ENCODE measurements at places on chromosomes 5 and 9.

DNA sequence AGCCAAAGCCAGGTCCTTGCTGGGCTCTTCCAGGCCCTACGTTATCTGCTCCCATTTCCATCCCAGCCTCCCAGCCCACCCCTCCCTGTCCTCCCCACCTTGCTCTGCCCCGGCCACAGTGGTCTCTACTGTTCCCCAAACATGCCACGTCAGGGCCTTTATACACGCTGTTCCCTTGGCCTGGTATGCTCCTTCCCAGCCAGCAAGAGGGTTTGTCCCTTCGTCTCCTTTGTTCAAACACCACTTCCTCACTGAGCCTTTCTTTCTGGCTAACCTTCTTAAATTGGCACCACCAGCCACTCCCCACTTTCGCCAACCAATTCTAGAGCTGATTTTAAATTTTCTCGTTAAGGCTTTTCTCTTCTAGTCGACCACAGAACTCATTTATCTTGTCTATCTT lies 9.8 kb downstream of the SH2D3C start:
- no peak for DNase-seq

- no peak for DNase-seq
Measured at GRCh38 chr9:134765785-134766184, 114.8 kb upstream of the FCN2 start.

DNA sequence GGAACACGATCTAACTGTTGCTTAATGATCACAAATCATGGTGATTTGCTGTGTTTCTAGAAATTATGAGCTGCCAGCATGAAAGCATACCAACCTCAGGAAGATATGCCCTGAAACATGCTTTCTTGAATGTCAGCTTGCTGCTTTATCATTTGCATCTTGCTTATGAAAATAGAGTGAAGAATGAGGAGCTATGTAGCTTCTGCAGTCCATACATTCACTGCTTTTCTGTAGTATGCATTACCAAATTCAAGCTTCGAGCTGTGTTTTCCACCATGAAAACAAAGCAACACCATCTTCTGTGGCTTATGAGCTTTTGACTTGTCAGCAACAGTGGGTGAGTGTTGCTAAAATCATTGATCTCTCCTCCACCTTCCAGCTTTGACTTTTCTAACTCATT lies 16.5 kb downstream of the F2RL2 start:
- no peak for DNase-seq

GRCh38 chr5:32687499-32687831 lies 23.7 kb upstream of the NPR3 start:
- peak; percentile 70 for DNase-seq

DNA sequence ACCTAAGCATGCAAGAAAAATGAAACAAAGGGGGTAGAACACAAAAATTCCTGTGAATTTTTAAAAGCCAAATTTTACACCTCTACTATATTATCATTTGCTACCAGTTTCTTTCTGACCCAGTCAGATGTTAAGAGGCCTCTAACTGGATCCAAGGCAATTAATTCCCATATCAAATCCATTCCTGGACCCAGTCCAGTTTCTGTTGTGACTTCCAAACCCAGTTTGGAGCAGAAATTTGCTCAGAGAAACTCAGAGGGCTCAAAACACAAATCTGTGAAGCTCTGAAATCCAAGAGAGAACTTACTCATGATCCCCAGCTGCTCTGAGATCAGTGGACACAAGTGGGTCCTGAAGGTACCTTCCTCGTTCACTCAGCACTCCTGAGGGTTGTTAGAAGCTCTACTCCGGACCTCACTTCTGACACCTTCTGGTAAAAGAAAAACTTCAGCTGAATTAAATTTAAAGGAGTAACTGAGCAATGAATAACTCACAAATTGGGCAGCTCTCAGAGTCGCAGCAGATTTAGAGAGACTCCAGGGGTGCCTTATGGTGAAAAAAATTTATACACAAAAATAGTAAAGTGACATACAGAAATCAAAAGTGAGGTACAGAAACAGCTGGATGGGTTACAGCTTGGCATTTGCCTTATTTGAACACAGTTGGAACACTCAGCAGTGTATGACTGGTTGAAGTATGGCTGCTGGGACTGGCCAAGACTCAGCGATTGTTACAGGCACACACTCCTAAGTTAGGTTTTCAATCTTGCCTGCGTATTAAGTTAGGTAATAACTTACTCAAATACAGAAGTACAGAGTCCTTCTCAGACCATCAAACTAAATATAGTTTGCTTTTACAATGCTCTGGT lies 32.4 kb downstream of the INSL4 start:
- no peak for DNase-seq

GRCh38 chr5:138949988-138950387 lies 74.9 kb upstream of the LRRTM2 start:
- no peak for DNase-seq

GRCh38 chr9:98176391-98177259 lies 15.8 kb downstream of the CORO2A start:
- no peak for DNase-seq

DNA sequence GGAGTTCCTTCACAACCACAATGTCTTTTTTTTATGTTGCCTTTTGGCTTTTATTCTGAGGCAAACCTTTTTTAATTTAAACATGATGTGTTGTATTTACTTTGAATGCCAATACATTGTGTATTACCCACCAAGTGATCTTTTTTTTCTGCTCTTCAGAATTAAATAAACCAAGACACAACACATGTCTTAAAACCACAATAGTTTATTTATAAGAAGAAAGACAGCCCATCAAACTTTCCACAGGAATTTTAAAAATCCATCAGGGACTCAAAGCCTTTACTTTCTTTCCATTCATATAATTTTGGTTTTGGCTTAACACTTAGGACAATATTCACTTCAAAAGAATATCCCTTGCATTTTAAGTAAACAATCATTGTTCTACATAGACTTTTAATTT lies 321.8 kb upstream of the MEF2C start:
- DNase-seq: no peak

DNA sequence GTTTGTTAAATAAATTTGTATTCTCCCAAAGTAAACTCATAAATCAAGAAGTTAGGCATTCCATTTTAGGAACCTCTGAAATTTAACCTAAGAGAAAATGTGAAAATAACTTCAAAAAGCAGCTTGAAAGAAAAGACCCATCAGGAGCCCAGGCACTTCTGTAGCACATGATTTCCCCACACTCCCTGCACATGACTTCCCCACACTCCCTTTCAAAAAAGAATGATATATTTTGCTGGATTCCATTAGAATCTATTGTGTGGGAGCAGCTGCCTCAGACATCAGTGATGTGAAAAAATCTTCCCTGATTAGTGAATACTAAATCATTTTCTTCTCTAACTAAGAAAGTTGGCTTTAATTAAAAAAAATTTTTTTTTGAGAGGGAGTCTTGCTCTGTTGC lies 83.3 kb downstream of the GLDC start:
- DNase-seq: no peak

- no peak for DNase-seq
Measured at GRCh38 chr5:151041577-151042268, 21.3 kb downstream of the GPX3 start.

DNA sequence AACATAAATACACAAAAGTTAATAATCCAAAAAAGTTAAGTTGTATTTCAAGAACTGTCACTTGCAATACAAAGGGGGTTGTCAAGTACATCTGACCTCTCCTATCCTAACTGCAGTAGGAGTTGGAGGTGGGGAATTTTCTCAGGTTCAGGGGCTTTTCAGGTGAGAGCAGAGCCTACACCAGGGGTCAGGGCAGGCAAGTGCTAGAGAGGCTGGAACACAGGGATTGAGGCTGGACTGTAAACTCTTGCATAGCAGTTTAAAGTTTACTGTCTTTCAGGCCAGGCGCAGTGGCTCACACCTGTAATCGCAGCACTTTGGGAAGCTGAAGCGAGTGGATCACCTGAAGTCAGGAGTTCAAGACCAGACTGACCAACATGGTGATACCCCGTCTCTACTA lies 25.4 kb upstream of the RASGRF2 start:
- DNase-seq: no peak

GRCh38 chr5:180689071-180689694 lies 39.8 kb upstream of the FLT4 start:
- no peak for DNase-seq

DNA sequence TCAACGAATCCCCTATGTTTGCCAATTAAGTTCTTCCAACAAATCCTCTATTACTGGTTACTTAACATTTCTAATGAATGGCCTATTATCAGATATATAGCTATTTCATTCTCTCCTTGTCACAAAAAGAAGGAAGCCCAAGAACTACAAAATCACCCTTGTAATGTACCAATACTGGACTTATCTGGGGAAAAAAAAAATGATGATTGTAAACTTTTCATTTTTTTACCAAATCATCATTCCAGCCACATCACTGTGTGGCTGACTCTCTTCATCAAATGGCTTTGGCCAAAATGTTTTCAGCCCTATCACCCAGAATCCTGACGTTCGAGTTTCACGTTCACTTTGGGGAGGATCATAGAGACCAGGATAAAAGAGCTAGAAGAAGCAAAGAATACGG lies 216.7 kb downstream of the ACTL7B start:
- no peak for DNase-seq

All from heart left ventricle (tissue), 16 donors.